NCI-H69 (cell line): ENCODE measurements at places on chromosomes 6 and 20.
A peak's percentile ranks its signal among the peaks of the same experiment; 100 is the strongest.

DNA sequence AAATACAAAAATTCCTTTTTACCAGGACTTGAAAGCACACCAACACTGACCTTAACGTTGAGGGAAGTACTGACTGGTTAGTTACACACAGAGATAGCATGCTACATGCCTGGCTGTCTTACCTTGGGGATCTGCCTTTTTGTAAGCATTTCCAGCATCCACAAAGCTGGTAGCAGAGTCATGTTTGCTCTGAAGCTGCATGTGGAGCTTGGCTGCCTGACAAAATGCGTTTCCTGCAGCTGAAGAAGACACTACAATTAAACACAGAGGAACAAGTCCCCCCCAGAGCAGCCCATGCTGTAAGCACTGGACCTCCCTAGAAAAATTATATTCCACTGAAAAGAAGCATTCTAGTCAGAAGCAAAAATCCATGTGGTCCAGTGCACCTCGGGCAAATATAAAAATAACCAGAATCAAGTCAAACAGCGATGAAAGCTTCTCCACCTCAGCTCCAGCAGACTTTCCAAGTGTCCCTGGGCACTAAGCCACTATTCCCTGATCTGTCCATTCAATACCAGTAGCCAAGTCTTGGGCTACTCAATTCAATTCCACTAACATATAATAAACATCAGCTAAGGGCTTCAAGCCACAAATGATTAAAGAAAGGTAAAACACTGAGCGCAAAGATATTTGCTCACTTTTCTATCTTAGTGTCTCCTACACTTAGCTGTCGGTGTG is 24.2 kb downstream of the NAPB start:
- DNase-seq = peak; percentile 77

DNA sequence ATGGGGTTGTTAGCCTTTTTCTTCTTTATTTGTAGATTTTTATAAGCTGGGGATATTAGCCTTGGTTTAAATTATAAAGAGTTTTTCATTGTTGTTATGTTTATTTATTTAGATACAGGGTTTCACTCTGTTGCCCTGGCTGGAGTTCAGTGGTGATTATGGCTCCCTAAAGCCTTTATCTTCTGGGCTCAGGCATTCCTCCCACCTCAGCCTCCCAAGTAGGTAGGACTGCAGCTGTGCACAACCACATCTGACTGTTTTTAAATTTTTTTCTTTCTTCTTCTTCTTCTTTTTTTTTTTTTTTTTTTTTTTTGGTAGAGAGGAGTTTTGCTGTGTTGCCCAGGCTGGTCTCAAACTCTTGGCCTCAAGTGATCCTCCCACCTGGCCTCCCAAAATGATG is 80.9 kb downstream of the UBE3D start:
- no peak for DNase-seq

DNA sequence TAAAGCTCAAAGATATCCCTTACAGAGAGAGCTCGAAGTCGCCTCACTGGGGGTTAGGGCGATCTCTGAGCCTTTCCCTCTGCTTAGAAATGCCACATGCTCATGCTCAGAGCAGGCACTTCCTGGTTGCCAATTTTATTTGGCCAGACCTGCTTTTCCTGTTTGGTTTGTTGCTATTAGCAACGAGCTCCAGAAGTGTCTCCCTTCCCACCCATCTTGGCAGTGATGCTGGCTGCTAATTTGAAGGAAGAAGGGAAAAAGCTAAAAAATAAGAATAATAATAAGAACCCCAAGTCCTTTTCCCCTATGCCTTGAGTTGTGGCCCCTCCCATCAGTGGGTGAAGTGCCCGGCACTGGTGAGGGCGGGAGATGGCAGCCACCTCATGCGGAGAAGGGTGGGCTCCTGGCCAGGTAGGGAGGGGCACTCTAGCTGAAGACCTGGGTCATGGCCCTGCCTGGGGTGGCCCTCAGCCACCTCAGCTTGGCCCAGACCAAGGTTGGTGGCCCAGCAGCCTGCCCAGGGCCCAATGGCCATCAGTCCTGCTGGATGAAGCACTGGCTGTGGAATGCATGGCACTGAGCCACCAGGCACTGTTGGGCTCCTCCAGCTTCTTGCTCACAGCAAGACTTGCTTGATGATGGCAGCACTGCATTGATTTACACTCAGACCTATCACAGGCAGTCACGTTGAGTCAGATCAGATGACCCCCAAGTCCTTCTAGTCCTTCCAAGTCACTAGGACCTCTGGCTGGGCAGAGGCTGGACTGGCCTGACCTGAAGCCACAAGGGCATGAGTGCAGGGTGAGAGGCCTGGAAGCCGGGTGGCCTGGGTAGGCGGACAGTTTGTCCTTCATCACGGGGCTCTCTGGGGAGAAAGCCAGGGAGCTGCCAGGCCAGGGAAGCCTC is 79.0 kb downstream of the SYNJ2 start:
- peak; percentile 58 for DNase-seq

DNA sequence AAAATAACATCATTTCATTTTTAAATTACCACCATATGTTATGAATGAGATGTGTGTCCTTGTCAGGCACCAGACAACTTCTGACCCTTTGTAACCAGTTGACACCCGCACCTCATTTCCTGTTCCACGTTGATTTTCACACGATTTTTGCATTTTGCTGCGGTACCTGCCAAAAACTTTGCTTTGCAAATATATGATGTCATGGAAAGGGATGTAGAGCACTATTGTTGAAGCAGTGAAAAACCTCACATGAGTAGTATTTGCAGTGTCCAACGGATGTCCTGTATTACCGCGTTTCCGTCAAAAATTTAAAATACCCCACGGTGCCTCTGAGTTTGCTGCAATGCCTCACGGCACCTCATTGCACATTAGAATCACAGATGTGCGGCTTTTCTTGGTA is 115.6 kb downstream of the MTHFD1L start:
- no peak for DNase-seq

DNA sequence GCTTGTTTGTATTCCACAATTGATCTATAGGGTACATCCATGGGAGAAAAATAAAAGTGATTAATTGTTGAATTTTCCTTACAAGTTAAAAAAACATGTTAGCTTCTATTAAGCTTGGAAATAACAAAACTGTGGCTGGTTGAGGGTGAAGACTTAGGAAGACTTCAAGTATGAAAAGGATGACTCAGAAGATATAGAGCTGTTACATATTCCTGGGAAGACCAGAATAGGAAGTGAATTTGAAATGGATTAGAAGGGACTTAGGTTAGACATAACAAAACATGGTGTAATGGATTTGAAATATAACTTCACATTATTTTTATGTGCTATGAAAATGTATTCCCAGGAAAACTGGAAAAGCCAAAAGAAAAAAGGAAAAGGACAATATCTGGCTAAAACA is 732.2 kb downstream of the HDGFL1 start:
- no peak for DNase-seq
